ENCODE measurements at places on chromosomes 16 and 17.
A peak's percentile ranks its signal among the peaks of the same experiment; 100 is the strongest.

- no peak for DNase-seq
Measured at GRCh38 chr17:77120868-77121267, 19.9 kb upstream of the SEC14L1 start.

- peak; percentile 39 for DNase-seq
Measured at GRCh38 chr17:16353317-16354174, at the start of gene CENPV. CENPV (minus strand) TSS chr17:16353469; CDS start chr17:16353436, 33 bp downstream.

DNA sequence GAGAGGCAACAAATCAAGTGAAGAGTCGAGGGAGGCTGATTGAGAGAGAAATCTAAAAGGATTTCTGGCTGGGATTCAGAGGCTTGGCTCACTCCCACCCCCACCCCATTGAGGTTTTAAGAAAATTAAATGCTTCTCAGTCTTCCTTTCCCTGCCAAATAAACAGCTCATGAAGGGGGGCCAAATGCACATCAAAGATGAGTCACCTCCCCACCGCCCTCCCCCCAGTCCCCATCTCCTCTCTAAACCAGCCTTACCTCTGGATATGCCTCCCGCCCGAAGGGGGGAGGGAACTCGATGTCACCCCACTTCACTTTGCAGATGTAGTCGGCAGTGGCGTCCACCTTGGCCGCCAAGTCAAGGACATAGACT, 11.6 kb downstream of the ACLY start:
- no peak for DNase-seq

DNA sequence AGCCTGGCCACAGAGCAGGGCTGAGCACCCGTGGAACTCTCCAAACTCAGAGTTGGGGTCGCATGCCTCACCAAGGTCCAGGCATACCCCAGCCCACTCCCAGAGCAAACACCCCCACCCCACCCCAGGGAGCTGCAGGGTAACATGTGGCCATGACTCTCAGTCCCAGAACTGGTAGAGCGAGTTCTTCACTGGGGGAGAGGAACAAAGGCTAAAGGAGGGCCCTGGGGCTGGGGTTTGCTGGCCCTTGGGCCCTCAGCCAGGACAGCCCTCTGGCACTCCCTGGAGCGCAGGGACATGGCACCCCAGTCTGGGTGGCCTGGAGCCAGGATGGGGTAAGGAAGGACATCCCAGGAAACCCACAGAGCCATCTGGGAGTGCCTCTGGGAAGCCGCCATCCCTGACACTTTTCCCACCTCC, 4.2 kb downstream of the HID1 start:
- DNase-seq, result no peak

GRCh38 chr17:60134396-60135150, 15.2 kb upstream of the CA4 start:
- no peak for DNase-seq

GRCh38 chr17:7064261-7064660, 15.8 kb downstream of the CLEC10A start:
- DNase-seq, result no peak

- DNase-seq, result no peak
Measured at GRCh38 chr16:47377154-47377553, 83.7 kb downstream of the ITFG1 start.

- peak; percentile 29 for DNase-seq
Measured at GRCh38 chr17:21132428-21132827, 5.7 kb downstream of the DHRS7B start.

All from left colon (tissue), 2 donors.